GM23338 (cell line): ENCODE measurements at places on chromosomes 4 and X. TPM values are rescaled to one million over a fixed set of nuclear protein-coding genes. Genes with fewer than 3 reads are reported as not detected.

The GPM6B gene
- 92.2 and 95.4 TPM in 2 replicates for total RNA-seq

The MAGEH1 gene
- total RNA-seq: 15.0 and 15.8 TPM in 2 replicates

The NPFFR2 gene
- 0.28 and 5.9 TPM in 2 replicates for total RNA-seq

- peak; percentile 91 for DNase-seq
Observed at GRCh38 chr4:175998782-175999181, 66.9 kb upstream of the WDR17 start.

DNA sequence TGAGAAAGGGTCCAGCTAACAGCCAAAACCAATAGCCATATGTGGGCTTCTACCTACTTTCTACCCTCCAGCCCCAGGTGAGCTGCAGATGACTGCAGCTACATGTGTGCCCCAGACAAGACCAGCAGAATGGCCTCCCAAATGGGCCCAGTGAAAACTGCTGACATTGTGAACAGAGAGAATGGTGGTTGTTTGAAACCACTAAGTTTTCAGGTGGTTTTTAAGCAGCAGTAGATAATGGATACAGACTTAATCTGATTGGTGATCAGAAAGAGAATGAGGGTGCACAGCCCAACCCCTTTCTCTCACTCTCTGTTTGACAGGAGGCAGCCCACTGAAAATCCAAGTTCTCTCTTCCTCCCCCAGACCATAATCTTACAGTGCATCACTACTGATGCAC is 42.5 kb upstream of the BBS12 start:
- DNase-seq: no peak

DNA sequence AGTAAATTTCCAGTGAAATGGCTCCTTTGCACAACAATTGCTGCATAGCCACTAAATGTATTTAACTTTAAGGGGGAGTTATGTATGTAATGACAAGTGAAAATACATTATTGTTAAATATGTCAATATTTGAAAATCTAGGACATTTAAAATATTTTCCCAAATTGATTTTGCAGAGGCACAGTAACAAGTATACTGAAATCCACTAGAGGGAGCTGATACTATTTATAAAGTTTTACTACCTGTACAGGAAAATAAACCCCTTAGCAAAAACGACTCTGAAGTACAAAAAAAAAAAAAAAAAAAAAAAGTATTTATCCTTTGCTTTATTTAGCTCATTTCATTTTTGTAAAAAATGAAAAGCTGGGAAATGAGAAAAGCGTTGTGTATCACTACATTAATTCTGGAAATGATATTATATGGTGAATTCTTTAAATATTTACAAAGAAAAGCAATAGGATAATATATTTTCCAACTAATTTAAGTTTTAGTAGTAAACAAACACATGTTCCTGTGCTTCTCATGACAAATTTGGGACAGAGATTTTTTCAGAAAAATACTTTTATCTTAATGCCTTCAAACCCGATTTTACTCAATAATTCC is 727.7 kb downstream of the DMD start:
- peak; percentile 56 for DNase-seq

DNA sequence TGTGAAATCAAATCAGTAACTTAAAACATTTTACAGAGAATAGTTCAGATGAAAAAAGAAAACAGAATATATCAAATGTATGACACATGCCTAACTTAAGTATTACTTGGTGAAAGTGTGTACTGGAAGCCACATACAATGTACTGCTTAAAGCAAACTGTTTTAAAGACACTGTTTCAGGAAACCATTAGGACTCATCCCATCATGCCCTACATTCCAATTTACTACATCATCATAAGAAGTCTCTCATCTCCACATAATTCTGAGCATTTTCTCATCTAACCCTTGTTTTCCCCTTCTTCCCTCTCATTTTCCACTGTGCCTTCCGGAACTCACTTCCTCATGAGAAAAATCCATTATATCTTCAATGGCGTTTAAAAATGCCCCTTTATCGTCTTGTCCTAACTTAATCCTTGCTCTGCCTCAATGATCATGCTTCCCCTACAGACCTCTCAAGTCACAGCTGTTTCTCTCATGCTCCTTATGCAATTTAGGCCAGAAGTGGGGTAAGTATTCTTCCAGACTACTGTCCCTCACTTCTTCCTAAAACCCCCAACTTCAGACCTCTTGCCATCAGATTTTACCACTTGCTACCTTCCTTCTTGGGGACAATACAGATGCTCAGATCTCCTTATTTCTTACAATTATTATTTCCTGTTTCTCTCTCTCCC is 26.8 kb upstream of the FGF5 start:
- DNase-seq: no peak

The SPANXN3 gene
- not detected in 2 replicates for total RNA-seq

GRCh38 chrX:15988661-15989603 is 134.3 kb upstream of the AP1S2 start:
- peak; percentile 2 for DNase-seq

The DGAT2L6 gene
- total RNA-seq: not detected in 2 replicates

- DNase-seq: no peak
Observed at GRCh38 chr4:103365285-103365684, 167.1 kb upstream of the CENPE start.

The EXOC1 gene
- 22.2 and 30.3 TPM in 2 replicates for total RNA-seq

DNA sequence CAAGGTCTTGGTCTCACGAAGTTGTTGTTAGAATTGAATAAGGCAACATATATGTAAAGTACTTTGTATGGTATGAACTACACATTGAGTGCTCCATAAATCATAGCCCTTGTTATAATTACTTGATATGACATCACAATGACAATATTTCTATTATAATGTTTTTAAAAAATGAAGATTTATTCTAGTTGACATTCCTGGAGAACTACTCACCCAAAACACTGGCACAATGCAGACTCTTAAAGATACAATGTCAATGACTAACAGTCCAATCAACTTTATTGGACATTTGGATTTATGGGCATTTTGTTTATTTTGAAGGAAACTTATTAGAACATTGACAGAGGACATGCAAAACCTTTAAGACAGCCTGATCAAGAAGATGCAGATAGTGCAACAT is 55.3 kb downstream of the ASB9 start:
- no peak for DNase-seq

The RAB33A gene
- 4.9 and 6.5 TPM in 2 replicates for total RNA-seq

DNA sequence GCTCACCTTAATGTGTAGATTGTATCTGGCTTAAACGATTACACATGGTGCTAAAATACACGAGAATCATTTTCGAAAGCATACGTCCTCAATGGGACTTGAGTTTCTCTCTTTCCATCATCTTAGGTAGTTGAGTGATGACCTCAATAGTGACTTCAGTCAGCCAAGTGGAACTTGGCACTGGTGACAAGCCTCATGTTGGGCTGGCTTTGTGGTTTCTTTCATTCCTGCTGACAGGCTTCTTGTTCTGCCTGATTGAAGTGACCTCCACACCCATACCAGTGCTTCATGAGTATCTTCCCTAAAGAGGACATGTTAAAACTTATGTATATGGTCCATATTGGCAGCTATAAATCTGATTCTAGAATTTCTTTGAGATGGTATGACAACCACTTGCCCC is 159.1 kb upstream of the WDR1 start:
- DNase-seq: no peak

The GAGE13 gene
- not detected in 2 replicates for total RNA-seq

- DNase-seq: no peak
Observed at GRCh38 chr4:53199356-53199755, 166.5 kb downstream of the SCFD2 start.

GRCh38 chrX:14675500-14675899 is 146.2 kb downstream of the GLRA2 start:
- no peak for DNase-seq

- peak; percentile 47 for DNase-seq
Observed at GRCh38 chr4:92279296-92279695, 24.5 kb upstream of the GRID2 start.

DNA sequence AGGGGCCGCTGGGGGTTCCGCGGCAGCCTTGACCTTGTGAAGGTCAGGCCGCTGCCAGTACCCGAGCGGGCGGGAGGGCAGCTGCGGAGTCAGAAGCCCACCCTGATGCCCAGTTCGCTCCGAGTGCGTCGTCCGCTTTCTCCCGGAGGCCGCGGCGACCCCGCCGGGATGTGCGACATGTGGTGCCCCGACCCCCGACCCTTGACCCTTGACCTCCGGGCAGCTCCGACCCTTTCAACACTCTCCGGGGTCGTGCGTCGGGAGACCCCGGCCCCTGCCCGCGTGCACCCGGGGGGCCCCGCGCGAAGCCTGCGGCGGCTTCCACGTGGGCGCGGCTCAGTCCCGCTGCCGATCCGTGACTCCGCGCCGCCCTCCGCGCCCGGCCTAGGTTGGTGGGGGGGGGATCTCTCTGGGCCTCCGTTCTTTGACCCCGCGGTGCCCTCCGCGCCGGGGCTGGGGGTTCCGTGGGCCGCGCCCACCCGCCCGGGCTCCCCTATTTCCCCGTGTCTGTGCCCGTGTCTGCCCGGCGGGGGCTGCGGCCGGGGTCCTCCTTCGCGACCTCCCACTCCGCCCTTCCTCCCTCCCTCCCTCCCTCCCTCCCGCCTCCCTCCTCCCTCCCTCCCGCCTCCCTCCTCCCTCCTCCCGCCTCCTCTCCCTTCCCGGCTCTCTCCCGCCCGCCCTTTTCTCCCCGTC is 609 bp upstream of the SLC25A6 start:
- DNase-seq: peak; percentile 78

GRCh38 chr4:958314-958665 is 15.1 kb downstream of the DGKQ start:
- DNase-seq: no peak

The FGB gene
- not detected in 2 replicates for total RNA-seq

GRCh38 chr4:102319594-102319993 is 25.7 kb downstream of the SLC39A8 start:
- peak; percentile 80 for DNase-seq

GRCh38 chrX:72100051-72100755 is 31.5 kb downstream of the RTL5 start:
- no peak for DNase-seq

- no peak for DNase-seq
Observed at GRCh38 chr4:41590591-41590990, 52.6 kb downstream of the LIMCH1 start.

DNA sequence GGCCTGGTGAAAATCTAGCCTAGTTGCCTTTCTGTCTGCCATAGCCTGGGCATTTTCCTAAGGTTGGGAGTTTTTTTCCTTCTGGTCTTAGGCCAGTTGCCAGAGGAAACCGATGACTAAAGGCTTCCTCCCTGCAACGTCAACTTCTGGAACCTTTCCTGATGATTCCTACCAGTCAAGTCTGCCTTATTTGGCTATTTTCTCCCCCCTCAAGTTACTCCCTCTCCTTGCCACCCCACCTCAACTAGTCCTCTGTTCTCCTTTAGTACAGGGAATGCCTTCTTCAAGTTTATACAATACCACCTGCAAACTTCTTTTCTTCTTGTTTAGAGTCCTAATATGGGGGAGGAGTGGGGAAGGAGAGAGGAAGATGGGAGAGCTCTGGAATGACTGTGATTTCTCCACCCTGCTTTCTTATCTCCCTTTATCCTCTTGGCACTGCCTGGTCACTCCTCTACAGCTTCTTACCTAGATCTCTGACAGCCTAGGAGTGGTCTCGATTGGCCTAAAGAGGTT is 10.6 kb downstream of the MSN start:
- no peak for DNase-seq

- DNase-seq: no peak
Observed at GRCh38 chr4:72602396-72603376, 33.7 kb upstream of the ADAMTS3 start.

GRCh38 chr4:53315300-53315699 is 50.6 kb downstream of the SCFD2 start:
- peak; percentile 4 for DNase-seq

- no peak for DNase-seq
Observed at GRCh38 chr4:37223732-37224131, 20.8 kb upstream of the NWD2 start.

The STARD8 gene
- 3.5 and 5.6 TPM in 2 replicates for total RNA-seq
